ENCODE measurements at places on chromosomes 5 and 9.

DNA sequence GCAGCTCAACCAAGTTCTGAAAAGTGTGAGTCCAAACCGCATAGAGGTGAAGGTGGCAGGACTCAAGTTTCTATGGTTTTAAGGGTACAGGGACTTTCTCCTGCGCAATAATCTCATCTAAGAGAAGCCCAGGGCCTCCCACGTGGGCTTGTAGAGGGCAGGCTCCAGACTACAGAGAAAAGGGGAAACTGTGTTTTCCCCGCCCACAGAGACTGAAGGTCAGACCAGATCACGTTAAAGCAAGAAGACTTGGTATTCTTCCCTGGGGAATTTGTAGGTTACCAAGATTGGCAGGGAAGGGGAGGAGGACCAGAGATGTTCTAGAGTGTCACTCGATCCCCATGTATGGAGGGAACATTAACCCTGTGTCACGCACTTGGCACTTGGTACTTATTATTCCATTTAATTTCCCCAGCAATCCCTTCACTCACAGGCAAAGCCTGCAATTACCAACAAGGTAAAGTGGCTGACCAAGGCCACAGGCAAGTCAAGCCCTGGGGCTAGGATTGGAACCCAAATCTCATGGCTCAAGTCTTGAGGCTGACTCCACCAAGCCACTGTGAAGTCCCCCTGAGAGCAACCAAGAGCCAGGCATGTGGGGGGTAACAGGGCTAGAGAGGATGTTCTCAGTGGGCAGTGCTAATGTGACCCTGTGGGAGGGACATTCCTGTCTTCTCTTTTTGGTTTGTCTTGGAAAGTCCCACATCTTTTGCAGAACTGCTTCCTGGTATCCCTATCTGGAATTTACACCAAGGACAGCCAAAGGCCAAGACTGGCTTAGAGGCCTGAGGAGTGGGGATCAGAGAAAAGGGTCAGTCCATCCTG, 18.3 kb upstream of the NEK6 start:
- DNase-seq = no peak

DNA sequence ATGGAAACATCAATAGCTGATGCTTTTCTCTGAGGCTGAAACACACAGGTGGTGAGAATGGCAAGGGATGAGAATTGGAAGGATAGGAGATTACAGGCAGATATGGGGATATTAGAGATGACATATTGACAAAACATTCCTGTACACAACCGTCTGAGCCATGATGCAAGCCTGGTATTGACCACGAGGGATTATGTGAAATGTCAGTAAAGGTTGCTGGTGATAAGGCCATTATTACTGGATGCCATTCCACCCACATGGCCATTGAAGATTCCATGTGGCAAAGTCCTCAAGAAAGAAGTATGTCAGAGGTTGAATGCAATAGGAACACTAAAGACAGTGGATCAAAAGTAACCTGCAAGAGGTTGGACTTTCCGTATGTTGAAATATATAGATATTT, 15.7 kb downstream of the GRAMD2B start:
- no peak for DNase-seq

- no peak for DNase-seq
Measured at GRCh38 chr5:83924891-83925290, 204.2 kb upstream of the HAPLN1 start.

DNA sequence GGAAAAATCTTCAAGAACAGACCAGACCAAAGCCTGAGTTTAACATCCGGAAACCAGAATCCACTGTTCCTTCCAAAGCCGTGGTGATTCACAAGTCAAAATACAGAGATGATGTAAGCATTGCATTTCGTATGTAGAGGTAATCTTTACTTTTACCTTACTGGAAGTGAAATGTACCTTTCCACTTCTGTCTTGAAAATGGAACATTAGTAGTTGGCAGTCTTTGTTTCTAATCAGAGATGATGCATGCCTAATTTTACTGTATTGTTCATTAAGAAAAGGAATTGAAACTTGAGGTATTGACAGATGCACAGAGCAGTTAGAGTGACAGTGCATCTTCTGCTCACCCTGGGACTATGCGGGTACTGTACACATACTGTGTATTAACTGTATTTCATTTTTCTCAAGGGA, 34.6 kb downstream of the HABP4 start:
- DNase-seq = no peak

DNA sequence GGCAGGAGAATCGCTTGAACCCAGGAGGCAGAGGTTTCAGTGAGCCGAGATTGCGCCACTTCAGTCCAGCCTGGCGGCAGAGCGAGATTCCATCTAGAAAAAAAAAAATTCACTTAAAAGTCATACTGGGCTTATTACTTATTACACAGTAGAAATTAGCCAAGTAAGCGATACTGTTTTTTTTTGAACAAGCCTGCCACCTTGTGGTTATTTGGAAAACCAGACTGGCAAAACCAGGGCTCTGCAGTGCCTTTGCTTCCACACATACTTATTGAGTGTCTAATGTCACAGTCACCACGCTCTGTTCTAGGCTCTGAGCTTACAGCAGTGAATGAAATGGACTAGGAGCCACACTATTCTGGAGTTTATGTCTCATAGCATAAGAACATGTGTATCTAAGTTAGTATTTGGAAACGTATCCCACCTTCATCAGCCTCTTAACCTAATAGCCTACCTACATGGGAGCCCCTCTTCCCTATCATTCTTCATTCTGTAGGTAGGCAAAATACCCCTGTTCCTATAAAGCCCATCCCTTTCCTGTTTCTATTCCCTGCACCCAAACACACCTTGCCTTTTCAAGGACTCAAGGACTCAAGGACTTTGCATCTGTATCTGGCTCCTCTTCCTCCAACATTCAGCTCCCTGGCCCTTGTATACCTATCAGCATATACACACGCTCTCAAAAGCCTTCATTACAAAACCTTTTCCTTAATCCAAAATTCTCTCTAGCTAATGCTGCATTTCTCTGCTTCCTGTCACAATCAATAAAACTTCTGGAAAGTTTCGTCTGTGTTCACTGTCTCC, 13.9 kb upstream of the BASP1 start:
- DNase-seq = no peak

- no peak for DNase-seq
Measured at GRCh38 chr5:22728610-22729009, 124.5 kb downstream of the CDH12 start.

DNA sequence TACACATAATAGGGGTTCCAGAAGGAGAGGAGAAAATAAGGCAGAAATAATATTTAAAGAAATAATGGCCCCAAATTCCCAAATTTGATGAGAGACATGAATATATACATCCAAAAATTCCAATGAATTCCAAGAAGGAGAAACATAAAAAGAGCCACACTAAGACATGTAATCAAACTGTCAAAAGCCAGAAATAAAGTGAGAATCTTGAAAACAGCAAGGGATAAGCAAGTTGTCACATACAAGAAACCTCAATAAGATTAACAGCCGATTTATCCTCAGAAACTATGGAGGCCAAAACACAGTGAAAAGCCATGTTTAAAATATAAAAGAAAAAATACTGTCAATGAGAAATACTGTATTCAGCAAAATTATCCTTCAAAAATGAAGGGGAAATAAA, 14.5 kb downstream of the CATSPER3 start:
- DNase-seq = no peak

GRCh38 chr9:35675204-35675603, 1.5 kb downstream of the CA9 start:
- DNase-seq = no peak

DNA sequence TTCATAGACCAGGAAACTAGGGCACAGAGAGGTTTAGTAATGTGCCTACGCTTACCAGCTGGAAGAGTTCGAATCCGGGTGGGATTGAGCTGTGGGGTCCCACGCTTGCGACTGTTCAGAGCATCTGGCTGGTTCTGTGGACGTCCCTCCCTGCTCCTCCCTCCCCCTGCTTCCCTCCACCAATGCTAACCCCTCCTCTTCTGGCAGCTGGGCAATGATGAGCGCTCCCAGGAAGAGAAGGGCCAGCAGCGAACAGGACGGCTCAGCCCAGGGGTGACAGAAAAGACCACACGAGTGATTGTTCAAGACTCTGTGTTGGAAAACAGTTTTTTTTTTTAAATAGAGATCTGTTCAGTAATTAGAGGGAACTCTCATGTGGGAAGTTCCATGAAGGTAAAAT, 6.9 kb downstream of the FAM163B start:
- DNase-seq = no peak

DNA sequence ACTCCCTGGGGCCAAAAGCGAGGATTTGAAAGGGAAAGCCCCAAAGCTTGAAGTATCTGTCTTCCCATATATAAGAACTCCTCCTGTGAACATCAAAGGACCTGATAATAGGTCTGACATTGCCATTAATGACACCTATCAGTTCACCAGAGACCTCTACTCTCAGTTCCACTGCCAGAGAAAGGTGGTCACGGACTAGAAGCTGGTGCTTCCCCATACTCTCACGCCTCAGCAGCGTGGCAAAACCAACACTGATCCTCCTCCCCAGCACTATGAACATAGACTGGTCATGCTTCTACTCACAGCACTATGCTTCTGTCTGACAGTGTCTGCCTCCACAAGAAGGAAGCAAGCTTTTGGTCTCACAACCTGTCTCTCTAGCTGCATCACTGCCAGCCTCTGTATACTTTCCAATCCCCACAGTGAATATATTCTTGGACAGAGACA, 37.9 kb downstream of the NRG2 start:
- DNase-seq = no peak

- DNase-seq = no peak
Measured at GRCh38 chr5:148214665-148215185, 11.9 kb downstream of the SPINK6 start.

DNA sequence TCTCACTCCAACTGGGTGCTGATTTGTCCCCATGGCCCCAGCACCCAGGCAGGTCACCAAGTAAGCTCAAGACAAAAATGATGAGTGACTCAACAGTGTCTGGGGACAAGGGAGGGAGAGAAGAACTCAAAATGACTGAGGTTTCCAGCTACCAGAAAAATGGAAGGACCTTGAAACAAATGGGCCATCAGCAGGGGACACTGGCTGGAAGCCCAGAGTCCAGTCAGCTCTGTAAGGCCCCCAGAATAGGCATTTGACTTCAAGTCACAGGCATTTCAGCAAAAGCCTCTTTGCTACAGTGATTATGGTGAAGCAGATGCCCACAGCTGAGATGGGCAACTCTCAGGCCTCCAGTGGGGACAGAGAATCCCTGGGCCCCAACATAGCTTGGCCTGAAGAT, 139.0 kb upstream of the GABRP start:
- DNase-seq = no peak
